NCI-H1436 (cell line): ENCODE measurements at places on chromosomes 16 and 17.
A peak's percentile ranks its signal among the peaks of the same experiment; 100 is the strongest.

- DNase-seq: peak; percentile 97
These were observed at the start of gene MAPT for GRCh38 chr17:45894022-45894784. TSS of gene MAPT (plus strand) at chr17:45894554. CDS start at chr17:45962338, 67,784 bp downstream.

DNA sequence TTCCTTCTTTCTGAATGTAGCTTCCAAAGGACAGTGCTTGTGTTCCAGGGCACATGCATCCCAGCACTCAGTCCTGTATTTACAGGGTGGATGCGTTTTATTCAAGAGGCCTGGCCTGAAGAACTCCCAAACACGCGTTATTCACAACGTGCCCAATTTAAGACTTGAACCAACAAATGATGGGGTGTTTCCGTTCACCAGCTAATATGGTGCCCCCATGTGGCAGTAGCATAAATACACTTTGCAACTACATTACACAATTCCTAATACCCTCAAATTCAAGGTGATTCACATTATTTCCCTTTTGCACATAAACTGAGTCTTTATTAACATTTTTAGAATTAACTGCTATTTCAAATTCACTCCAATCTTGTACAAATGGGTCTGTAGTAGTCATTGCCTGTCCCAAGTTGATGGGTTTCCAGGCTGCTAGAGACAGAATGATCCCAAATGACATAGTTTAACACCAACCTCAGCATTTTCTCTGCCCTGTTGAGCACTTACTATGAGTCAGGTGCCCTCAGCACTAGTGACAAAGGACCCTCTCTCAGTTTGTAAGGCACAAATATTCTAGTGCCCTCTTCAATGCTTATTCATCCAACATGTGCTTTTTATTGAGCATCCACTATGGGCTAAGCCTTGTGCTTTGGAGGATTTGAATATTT is 26.9 kb downstream of the HSD17B2 start:
- DNase-seq: no peak

DNA sequence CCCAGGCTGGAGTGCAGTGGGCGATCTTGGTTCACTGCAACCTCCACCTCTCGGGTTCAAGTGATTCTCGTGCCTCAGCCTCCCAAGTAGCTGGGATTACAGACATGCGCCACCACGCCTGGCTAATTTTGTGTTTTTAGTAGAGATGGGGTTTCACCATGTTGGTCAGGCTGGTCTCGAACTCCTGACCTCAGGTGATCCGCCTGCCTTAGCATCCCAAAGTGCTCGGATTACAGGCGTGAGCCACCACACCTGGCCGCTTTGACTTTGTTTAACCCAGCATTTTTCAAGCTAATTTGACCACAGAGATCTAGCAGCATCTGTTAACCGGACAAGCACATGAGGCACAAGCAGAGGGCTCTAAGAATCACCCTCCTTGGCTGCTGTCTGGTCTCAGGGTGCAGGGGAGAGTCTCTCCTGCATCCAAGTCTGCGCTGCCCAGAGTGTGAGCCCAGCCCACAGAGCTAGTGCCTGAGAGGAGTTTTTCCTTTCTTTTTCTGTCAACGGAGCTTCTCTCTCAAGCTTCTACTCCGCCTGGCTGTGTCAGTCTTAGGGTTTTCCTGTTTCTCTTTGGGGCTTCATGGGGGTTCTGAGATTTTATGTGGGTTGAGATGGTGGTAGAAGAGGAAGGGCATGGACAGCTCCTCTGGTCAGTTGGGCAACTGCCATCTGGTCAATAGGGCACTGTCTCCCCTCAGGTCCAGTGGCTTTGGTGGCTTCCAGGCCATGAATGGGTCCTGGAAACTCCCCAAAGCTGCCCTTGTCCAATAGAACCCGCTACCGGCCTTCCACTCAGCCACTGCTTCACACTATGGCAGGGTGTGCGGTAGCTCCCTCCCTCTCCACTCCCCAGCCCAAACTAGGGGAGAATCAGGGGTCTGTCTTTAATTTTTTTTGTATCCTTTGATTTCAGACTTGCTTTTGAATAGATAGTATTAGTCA is 59.6 kb downstream of the TNFRSF13B start:
- DNase-seq: no peak

DNA sequence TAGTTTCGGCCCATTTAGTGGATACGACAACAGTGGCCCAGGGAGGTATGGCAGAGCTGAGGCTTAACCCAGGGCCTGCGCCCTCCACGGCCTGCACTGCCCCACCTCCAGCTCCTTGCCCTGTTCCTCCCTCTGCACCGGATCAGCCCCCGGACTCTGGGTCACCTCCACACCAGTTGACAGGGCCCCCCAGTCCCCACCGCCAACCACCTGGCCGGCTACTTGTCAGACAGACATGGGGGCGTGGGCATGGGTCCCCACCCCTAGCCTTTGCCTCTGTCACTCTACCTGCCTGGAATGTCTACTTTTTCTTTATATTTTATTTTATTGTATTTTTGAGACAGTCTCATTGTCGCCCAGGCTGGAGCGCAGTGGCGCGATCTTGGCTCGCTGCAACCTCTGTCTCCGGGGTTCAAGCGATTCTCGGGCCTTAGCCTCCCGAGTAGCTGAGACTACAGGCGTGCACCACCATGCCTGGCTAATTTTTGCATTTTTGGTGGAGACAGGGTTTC is 3.0 kb upstream of the ACTG1 start:
- DNase-seq: no peak

GRCh38 chr17:82948957-82949356 is 109.1 kb upstream of the ZNF750 start:
- no peak for DNase-seq

GRCh38 chr17:57210224-57210553 is 46.1 kb upstream of the MSI2 start:
- no peak for DNase-seq

DNA sequence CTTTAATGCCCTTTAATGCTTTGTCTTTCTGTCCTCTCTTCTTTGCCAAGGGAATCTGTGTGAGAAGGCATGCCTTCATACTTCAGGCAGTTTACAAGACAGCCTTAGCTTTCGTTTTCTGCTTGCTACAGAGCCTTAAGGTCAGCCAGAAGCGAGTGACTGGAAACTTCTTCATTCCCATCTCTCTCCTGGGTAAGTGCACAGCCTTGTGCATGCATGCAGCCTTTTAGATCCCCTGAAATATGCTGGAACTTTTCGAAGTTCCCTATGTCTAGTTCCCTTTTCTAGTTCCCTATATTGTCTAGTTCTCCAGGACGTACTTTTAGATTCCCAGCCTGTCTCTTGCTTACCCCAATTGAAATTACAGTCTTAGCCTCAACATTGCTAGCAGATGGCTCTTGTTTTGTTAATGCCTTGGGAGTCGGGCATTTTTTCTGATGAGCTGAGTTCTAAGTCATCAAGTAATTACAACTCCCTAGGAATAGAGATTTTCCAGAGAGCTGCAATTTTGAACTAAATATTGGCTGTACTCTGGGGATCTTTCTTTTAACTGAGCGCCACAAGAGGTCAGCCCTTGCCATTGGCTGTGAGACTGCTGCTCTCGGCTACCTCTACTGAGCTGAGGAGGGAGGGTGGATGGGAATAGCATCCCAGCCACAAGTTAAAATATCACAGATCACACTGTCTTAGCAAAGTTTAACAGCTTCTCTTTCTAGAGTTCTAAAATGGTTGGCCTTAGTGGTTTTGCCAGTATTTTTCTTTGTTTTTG is 22.7 kb upstream of the PPM1D start:
- DNase-seq: no peak

- DNase-seq: no peak
These were observed 8.3 kb downstream of the ABAT start for GRCh38 chr16:8682551-8683259.

GRCh38 chr17:75102385-75102821 is 7.4 kb upstream of the ARMC7 start:
- DNase-seq: peak; percentile 51

DNA sequence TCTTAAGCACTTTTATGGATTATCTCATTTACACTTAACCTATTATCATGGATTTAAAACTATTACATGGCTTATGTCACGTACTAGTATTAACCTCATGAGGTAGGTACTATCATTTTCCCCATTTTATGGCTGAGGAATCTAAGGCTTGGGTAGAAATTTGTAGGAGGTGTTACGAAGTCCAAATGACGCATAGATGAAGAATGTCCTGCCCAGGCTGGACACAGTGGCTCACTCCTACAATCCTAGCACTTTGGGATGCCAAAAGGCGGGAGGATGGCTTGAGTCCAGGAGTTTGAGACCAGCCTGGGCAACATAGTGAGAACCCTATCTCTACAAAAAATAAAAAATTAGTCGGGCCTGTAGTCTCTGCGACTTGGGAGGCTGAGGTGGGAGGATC is 4.8 kb upstream of the C1QL1 start:
- no peak for DNase-seq

DNA sequence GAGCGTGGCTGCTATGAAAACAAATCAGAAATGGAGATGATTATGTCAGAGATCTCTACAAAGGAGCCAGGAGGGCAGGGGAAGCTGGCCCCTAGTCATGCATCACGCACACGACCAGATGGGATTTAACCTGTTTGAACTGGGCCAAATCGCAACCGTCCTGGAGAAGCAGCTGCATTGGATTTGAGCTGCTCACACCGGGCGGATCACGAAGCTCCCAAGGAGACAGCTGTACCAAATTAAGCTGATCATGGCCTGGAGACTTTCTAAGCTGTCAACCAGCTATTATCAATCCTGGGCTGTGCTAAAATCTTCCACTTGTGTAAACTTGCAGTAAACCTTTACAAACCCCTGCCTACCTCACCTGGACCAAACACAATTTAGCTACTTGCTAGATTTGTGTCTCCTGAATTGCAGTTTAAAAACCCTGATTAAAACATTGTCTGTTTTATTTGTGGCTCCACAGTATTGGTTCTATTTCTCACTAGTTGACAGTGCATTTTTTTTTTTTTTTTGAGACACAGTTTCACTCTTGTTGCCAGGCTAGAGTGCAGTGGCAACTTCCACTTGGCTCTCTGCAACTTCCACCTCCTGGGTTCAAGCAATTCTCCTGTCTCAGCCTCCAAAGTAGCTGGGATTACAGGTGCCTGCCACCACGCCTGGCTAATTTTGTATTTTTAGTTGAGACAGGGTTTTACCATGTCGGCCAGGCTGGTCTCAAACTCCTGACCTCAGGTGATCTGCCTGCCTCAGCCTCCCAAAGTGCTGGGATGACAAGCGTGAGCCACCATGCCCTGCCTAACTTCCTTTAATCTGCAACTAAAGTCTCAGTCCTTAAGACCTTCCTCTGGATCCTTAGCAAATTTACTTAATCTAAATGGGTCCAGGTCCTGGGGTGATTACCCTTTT is 98.3 kb upstream of the GRIN2A start:
- DNase-seq: no peak

DNA sequence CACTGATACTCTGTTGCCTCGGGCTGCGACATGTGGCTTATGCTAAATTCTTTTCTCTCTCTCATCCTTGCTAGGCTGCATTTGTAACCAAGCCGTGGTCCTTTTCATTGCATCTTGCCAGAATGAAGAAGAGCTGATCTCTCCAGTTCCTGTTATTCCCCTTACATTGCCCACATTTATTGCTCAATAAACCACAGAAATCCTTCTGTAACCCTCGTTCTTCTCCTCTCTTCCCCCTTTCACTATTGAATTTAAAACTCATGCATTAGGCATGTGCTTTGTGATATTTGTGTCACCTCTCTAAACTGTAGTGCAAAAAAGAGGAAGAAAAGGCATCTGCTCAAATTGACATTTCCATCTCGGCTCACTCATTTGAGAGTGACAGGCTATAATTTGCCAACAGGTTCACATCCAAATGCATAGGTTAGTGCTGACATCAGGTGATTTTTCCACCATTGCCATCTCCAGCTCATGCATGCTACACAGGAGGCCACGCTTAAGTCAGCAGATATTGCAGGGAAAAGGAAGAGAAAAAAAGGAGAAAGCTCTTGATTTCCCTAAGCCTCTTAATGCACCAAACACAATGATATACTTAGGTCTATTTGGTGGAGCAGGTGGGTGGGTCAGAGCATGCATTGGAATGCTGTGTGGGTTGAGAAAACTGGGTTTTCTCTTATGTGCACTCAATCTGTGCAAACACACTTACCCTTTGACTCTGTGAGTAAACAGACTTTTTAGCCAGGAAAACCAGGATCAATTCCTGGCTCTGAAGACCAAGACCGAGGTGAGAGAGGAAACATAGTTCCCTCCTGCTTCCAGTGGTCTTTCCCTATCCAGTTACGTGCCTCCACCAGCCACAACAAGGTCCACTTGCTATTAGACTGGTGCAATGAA is 642.7 kb downstream of the HS3ST4 start:
- no peak for DNase-seq
